Stimulated activated CD4-positive, alpha-beta T cell treated with anti-CD3 and anti-CD28 coated beads, TNF-alpha, amount 100 ng/mL, for 24 hours (primary cell): ENCODE measurements at places on chromosomes 3 and 15.

GRCh38 chr3:40718209-40718608 is 193.4 kb downstream of the ZNF621 start:
- DNase-seq: no peak

DNA sequence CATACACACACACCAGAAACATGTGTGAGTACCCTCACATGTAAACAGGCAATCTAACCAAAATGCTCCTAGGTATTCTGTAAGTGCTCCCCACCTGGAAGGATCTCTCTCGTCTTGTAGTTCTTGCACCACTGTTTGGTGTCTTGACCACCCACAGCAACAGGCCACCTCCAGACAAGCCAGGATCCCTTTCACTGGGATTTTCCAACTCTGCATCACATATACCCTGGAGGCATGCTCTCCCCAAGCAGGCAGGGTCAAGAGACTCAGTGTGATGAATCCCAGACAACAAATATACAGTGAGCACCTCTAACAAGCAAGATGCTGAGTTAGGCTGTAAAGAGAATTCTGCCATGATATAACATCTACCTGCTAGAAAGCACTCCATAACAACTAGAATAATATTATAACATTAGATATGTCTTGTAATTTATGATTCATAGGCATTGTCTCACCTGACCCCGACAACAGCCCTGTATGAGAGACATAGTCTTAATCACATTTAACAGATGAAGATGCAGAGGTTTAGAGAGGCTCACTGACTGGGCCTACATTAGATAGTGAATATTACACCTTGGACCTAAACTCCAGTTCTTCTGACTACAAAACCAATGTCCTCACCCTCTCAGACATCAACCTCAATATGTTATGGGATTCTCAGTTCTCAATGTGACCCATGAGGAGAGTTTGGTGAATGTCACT is 76.5 kb upstream of the BCL6 start:
- no peak for DNase-seq

GRCh38 chr3:71926616-71927015 is 141.7 kb upstream of the PROK2 start:
- no peak for DNase-seq

DNA sequence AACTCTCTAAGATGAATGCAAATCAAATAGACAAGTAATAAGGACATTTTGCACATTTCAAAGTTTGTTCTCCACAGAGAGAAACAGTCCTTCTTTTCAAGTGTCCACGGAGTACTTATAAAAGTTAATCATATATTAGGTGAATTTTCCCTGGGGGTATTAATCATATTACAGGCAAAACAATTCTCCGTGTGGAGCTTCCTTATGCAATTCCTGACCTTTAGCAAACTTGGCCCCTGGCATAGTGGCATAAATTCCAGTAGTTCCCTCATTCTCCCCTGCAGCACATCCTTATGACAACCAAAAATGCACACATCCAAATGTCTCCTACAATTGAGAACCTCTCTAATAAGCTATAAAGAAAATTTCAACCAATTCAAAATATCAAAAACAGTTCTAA is 34.4 kb downstream of the FSIP1 start:
- DNase-seq: no peak

DNA sequence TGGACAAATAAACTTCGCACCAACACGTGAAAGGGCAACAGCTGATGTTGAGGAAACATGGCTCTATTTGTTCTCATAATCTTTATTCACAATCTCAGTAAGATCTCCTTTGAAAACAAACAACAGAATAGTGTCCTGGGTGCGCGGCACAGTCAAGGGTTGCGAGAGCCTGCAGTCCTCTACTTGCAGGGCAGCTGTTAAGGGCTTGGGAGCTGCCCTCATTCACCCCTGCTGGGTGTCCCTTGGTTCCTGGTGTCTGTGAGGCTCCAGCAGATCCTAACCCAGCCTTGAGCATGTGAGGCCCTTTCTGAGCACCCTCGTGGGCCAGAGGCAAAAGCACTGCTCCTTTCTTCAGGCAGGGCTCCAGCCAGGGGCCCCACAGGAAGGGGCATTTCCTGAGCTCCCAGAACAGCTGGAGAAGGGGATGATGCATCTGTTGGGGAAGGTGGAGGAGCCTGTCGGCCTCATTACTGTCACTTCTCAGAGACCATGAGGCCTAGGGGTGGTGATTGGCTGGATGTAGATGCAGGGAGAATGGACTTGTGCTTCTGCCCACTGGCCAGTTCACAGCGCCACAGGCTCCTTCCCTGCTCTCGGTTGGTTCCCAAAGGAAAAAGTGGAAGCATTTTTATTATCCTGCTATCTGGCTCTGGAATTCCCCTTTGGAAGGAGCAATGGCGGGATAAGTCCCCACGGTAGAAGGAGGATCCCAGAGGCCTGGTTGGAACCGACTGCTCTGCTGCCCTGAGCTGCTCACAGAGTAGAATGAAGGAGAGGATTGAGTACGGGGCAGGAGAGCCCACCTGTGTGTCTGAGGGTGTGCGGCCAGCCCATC is 51.9 kb upstream of the KLF13 start:
- DNase-seq: no peak

DNA sequence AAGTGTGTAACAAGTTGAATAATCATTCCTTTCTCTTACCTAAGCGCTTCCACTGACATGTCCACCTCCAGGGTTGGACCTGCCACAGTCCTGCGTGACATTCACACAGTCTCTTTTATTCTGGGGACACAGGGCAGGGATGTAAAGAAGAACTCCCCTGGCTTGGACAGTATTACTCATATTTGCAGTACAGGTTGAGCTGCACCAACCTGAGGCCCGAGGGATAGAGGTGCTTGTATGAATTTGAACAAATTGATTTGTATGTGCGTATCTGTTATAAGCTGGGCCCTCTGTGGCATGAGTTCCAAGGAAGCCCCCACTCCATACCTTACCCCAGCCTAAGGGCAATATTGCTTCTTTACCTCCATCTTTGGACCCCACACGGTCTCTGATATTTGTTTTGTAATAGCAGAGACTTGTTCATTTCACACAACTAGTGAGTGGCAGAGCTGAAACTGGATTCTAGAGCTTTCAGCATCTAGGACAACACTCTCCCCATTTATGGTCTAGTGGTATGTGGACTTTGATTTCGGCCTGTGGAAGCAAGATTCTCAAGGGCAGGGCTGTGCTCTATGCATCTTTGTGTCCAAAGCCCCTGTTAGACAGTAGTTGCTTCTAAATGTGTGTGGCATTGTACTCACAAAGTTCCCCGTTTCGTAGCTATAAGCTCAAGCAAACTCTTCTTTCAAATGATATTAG is 39.2 kb downstream of the FAH start:
- no peak for DNase-seq

DNA sequence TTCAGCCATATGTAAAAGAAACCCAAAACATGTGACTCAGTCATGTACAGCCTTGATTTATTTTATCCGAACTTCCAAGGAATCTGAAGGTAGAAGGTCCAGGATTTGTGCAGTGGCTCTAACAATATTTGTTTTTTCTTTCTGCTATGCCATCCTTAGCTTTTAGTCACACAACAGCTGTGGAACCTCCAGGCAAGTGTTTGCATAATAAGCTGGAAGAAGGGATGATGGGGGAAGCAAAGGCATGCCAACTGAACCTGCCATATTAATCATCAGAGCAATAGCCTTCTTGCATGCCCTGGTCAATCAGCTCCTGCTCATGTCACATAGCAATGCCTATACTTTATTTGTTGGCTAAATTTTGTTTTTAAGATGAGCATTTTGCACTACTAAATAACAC is 444.7 kb upstream of the ARPP21 start:
- DNase-seq: no peak

DNA sequence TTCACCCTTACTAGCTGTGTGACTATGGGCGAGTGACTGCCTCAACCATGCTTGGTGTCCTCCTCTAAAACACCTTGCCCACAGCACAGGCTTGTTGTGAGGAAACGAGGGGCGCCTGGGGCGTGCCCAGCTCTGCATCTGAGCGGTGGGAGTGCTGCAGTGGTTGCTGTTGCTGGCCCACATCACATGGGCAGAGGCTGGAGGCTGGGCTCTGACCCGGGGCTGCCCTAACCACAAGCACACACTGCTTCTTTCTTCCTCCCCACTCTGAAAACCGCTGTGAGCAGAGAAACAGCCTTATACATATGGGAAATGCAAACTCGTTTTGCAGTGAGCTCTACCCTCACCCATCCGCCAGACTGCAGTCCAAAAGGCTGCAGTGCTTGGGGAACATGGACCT is 74.8 kb upstream of the RPL32 start:
- DNase-seq: no peak

DNA sequence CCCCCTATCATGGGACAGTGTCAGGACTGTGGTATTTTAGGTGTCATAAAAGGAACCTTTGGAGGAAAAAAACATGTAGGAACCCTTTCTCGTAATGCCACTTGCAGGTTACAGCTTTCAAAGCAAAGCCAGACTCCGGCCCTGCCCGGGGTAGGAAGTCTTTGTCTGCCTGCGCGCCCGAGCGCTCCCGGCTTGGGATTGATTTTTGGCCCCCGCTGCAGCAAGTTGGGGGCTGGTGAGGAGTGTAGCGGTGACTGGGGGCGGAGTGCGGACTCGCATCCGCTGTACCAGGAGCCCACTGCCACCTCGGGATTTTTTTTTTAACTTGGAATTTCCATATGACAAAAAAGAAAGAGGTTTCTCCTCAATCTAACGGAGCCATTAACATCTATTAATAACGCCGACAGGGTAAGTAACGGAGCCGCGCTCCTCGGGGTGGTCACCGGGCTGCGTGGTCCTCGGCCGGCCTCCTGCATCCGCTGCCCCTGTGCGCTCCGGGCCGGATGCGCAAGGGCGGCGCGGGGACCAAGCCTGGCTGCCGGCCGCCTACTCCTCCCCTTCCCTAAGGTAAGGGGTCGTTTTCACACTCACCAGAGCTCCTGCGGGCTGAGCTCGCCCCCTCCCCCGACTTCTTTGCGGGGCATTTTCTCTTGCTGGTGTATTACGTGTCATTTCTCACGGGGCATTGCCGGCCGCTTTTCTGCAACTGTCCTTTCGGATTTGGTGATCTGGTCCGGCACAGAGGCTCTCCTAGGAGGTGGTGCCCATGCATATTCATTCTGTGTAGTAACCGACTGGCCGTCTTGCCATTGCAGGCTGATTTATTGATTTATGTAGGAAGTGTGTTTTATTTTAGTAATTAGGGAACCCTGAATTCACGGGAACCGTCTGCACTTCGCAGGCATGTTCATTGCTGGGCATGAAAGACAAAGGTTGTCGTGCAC is 219.8 kb upstream of the TOPAZ1 start:
- no peak for DNase-seq

DNA sequence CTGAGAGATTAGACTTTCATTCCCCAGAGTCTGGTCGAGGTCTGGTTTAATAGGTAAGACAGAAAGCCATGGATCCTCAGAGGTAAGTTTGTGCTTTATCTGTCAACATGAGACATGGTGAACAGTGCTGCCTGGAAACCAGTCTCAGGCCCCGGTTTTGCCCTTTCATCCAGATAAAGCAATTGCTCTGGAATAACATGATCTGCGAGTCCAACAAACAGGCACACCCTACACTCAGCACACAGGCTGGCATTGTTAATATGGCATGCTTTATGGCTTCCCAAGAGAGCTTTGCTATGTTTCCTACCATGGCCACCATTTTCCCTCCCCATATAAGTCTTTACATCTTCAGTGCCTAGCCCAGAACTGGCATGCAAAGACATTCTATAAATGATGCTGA is 30.1 kb upstream of the MNS1 start:
- DNase-seq: no peak

DNA sequence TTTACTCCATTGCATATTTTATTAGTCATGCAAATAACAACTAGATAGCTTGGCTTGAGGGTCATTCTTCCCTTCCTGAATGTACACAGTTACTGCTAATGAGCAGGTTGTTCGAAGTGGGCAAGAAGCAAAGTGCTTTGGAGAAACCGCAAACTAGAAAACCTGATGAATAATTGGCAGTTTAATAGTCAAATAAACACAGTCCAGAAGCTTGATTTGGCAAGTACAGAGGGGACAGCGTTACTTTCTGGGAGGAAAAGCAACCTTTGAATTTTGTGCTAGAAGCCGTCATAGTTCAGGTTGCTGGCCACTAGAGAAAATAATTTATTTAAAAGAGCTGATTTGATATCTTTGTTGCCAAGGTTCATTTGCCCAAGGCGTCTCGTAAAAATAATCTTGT is 94.9 kb downstream of the MFSD1 start:
- no peak for DNase-seq

DNA sequence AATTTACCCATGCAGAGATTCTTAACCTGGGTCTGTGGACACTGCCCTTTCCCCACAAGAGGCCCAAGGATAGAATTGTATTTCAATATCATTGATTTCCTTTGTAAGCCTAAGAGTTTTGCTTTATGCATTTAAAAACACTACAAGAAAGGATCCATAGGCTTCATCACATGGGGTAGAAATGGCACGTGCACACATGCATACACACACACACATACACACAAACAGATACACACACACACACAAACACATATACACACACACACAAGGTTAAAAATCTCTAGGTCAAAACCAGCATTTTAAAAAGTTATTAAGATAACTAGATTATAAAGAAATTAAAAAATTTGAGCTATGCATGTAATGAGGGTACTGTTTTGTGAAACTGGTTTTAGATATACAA is 35.5 kb upstream of the CD47 start:
- DNase-seq: no peak

DNA sequence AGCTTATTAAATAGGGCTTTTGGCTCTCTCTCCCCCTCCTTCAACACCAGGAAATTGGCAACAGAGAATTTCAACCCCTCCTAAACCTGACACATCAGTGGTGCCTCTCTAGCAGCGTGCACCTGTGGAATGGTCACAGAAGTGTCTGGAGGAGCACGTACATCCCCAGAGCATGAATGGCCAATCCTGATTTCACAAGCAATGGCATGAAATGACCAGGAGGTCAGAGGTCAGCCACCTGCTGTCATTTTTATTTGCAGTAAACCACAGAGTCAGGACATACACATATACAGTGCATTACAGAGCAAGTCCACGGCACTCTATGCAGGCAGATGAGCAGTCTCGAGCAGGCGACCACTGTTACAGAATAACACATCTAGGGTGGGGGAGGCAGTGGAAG is 25.1 kb upstream of the ETV5 start:
- no peak for DNase-seq

GRCh38 chr3:42635111-42635510 is 18.4 kb upstream of the ZBTB47 start:
- DNase-seq: no peak

GRCh38 chr3:10238345-10239183 is 9.7 kb upstream of the TATDN2 start:
- DNase-seq: no peak

- no peak for DNase-seq
These were observed 19.8 kb upstream of the ACAD9 start for GRCh38 chr3:128859630-128860029.

GRCh38 chr3:140933552-140933951 is 8.1 kb upstream of the SLC25A36 start:
- DNase-seq: no peak

- DNase-seq: no peak
These were observed 612 bp upstream of the C15orf40 start for GRCh38 chr15:83012076-83012426.

- DNase-seq: no peak
These were observed 659.0 kb downstream of the NTRK3 start for GRCh38 chr15:87597346-87598052.

- no peak for DNase-seq
These were observed 129.8 kb downstream of the NR1I2 start for GRCh38 chr3:119911748-119912147.

GRCh38 chr15:28868744-28869345 is 16.9 kb upstream of the APBA2 start:
- no peak for DNase-seq

GRCh38 chr3:11379238-11379823 is 107.1 kb downstream of the ATG7 start:
- no peak for DNase-seq
